Central memory CD4-positive, alpha-beta T cell (primary cell): ENCODE measurements at places on chromosomes 1 and 21.

- DNase-seq: no peak
Observed at GRCh38 chr1:40648928-40649591, 16.4 kb downstream of the RIMS3 start.

- no peak for DNase-seq
Observed at GRCh38 chr1:33698361-33699035, 165.4 kb upstream of the HMGB4 start.

DNA sequence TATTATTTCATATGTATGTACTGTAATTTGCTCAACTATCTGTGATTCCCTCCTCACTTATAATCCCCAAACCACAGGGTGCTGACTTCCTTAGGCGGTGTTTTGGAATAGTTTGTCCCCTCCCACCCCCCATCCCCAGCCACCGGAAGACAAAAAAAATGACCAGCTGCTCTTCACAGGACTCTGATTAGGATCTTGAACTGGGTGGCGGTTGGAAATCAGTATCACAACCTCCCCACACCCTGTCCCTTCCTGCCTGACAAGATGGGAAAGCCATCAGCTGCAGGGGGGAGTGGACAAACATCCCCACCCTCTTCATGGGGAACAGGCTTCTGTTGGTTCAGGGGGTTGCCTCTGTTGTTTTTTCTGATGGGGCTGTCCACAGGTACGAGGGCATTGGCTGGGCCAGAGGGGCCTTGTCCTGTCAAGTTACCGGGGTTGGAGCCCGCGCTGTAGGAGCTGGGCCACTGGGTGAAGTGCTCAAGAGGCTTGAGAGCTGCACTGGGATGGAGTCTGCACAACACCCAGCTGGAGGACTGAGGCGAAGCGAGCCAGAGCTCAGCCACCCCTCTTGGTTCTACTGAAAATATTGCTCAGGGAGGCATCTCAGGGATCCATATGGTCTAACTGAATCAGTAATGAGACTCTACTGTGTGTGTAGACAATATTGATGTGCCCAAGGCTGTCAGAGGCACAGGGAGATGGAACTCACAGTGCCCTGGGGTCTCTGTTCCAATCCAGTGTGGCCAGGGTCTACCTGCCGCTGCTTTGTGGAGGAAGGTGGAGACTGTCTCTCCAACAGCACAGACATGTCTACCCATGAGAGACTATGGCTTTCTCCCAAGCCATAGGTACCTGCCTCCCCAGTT lies 28.2 kb downstream of the NAV1 start:
- no peak for DNase-seq

GRCh38 chr1:66925558-66925910 lies 744 bp downstream of the MIER1 start:
- DNase-seq: no peak

DNA sequence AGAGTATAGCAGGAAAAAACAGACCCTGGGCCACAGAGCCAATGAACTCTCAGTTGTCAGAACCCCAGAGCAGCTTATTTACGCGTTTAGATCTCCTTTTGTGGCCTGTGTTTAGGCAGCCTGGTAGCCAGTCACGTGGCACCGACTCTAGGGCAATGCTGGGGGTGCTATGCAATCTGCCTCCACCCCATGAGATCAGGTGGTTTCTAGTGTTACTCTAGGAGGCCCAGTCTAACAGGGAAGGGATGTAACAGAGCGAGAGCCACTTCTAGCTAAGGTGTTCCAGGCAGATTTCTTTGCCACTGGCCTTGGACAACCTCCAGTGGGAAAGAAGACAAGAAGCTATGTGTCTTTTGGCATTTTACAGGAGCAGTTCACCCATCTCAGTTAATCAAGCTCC lies 12.0 kb upstream of the A3GALT2 start:
- DNase-seq: no peak

DNA sequence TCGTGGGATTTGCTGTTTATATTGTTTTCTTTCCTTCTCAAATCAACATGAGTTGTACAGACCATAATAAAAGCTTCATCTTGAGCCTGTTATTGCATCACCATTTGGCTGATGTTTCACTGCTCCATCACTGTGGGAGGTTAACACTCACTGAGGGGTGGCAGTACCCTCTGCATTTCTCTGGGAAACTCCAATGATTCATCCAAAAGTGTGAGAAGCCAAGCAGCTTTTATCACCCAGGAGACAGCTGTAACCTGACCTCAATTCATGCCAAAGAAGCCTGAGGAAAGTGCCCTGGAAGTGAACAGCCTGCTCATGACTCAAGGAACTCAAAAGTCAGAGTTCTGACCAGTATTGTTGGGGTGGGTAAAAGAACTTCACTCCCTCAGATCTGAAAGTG lies 84.1 kb downstream of the GPR88 start:
- DNase-seq: no peak

- DNase-seq: no peak
Observed at GRCh38 chr1:185926588-185926987, 192.4 kb downstream of the HMCN1 start.

DNA sequence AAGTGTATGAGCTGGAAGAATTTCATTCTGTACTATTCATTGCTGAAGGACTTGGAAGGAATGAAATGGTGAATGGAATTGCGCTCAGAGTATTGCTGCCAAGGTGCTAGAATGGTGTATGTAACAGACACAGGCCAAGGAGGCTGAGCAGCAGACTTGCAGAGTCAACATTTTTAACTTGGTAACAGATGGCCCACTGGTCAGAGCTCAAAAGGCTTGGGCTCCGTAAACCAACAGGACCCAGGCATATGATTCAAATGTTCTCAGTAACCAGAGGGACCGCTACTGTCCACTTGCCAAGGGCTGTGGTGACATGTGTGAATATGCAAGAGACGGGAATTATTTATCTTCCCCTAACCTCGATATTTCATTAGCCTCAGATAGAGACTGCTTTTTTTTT lies 28.8 kb upstream of the PTGFRN start:
- DNase-seq: no peak
